ENCODE measurements at places on chromosomes 6 and 20.
A peak's percentile ranks its signal among the peaks of the same experiment; 100 is the strongest.

DNA sequence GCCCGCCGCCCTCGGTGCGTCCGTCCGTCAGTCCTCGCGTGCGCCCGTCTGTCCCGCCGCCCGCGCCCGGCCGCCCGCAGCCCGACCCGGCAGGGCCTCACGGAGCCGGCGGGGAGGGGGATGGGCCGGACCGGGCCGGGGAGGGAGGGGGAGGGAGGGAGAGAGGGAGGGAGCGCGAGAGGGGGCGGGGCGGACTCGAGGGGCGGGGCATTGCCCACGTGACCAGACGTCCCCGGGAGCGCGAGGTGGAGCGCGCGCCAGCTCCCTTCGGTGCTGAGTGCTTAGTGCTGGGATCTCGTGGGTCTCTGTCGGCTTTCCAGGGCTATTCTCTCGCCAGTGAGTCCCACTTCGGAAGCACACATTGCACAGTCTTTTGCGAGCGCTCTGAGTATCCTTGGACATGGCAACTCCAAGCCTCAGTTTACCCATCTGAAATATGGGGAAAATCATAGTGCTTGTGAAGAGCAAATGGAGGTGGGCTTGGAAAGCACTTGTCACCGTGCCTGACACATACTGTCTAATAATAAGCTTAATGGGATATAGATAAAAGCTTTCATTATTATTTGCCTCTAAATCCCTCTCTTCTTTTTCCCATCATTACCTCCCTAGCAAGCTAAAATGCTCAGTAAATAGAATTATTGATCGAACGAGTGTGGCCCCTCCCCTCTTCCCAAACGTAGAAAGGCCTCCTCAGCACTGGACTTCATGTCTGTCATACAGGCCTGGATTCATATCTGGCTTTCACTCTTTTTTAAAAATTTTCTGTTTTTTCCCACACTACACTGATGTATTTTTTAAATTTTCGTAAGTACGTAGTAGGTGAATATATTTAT lies at the start of gene NCOA6:
NCOA6 (minus strand) TSS at position 122 of the 833 bp plus-strand sequence. CDS start 43,296 bp downstream, outside the sequence.
- DNase-seq = peak; percentile 82

- DNase-seq = no peak
Observed at GRCh38 chr6:152458648-152459644, 178.2 kb downstream of the SYNE1 start.

GRCh38 chr6:142008781-142009180 lies 123.9 kb upstream of the GJE1 start:
- no peak for DNase-seq

DNA sequence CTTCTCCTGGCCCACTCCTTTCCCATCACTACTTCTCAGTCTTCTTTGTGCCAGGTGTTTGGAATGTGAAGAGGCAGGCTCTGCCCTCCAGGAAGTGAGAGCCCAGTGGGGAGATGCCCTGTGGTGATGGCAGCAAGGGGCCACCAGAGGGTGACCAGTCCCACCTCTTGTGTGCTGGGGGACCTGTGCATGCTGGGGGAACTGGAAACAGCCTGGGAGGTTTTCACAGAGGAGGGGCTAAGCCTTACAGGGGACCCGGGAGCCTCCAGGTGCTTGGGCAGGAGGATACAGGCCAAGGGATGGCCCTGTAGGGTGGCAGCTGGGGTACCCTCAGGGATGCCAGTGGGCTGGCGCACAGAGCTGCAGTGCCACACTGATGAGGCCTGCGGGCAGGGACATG lies 72.3 kb downstream of the RAMACL start:
- no peak for DNase-seq

DNA sequence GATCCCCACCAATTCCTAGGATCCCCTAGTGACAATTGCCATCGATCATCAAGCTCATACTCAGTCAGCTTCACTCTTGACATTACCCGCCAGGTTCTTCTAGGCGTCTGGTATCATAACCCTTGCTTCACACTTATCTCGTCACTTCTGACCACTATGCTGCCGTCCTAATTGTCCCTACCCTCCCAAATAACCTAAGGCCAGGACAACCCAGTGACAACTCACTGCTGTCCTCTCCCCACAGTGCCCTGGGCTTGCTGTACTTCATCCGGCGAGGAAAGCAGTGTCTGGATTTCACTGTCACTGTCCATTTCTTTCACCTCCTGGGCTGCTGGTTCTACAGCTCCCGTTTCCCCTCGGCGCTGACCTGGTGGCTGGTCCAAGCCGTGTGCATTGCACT lies 3.7 kb downstream of the SYS1 start:
- DNase-seq = no peak

DNA sequence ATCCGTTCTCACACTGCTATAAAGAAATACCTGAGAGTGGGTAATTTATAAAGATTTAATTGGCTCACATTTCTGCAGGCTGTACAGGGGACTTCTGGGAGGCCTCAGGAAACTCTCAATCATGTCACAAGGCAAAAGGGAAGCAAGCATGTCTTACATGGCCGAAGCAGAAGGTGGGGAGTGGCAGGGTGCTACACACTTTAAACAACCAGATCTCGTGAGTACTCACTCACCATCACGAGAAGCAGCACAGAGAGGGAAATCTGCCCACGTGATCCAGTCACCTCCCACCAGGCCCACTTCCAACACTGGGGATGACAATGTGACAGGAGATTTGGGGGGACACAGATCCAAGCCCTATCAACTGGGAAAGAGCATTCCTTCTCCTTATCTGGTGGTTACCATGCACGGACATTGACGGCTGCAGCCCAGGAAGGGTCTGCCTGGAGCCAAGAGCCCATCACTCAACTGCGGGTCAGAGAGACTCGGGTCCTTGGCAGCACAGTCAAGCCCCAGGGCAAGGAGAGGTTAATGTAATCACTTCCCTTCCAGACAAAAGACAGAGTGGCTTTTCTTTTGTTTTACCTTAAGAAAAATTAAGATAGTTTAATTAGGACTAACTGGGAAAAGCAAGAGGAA lies 112.3 kb upstream of the CST7 start:
- DNase-seq = no peak

GRCh38 chr6:83057705-83058321 lies 7.8 kb downstream of the UBE3D start:
- DNase-seq = no peak

DNA sequence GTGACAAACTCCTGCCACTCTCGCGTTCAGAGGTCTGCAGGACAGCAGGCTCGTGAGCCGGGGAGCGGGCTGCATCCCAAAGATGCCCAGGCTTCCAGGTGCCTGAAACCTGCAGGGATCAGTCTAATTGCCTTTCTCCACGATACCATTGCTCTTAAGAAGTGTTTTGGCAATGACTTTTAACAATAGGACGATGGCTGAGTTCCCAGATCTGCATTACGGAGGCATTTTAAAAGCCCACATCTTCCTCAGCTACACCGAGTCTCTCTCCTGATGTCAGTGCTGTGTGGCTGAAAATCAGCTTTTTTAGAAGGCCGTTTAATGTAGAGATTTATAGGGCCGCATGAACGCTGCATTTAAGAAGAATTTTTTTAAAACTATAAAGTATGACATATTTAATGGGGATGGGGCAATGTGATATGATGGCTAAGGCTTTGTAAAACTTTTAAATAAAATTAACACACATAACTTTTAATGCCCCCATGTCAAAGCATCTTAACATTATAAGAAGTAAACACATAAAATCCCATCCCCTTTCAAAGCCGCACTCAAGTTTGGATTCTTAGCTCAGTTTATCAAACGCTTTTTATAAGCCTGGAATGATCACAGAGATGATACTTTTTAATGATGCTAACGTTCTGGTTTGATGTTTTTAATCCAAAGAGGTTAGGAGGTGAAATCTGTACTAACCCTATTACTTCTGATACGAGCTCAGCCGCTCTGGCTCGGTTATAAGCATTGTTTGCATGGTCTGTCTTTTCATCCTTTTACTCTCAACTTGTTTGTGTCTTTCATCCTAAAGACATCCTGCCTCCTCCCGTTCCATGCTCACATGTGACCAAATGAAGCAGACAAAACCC lies 386.0 kb downstream of the SMOC2 start:
- DNase-seq = no peak

DNA sequence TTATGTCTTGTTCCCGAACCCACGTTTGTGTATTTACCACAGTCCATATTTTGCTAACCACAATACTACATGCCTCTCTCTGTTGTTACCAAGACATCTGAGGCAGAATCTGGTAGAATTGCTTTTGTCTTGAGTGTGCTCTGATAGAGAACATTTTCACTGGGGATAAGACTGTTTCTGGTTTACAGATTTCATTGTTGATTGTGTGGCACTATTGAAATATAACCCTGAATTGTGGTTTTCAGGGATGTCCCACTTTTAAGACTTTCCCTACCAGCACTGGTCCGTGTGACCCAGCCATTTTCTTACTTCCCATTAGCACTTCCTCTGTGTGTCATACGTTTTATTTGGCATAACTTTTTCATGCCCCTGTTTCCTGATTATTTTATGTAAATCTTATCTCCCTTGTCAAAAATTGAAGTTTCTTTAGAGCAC lies 12.2 kb downstream of the NCOA7 start:
- no peak for DNase-seq

DNA sequence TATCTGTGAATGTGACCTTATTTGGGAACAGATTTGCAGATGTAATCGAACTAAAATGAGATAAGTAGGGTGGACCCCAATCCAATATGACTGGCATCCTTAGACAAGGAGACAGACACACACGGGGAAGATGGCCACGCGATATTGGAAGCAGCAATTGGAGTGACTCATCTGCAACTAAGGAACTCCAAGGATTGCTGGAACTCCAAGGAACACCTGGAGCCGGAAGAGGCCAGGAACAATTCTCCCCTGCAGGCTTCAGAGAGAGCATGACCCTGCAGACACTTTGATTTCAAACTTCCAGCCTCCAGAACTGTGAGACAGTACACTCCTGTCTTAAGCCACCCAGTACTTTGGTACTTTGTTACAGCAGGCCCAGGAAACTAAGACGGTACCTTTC lies 19.5 kb upstream of the CNKSR3 start:
- DNase-seq = no peak

Measured in CD4-positive, alpha-beta T cell treated with Interferon alpha-2 for 1 hour (primary cell).